ENCODE measurements at places on chromosomes 3 and 15.

DNA sequence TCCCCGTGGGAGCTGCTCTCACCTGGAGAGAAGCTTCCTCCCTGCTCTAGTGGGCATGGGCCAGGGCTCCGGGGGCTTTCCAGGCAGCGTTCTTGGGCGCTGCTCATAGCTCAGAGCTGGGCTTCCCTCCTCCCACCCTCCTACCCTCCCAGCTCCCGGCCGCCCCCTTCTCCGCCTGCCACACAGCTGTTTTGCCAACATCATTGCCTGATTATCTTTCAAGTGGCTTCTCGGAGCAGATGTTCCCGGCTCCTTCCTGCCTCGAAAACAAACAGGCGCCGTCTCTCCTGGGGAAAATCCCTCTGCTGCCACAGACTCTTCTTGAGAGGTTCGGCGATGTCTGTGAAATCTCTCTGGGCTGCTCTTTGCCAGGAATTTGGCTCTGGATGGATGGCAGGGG, 195.6 kb downstream of the RPLP1 start:
- no peak for DNase-seq

DNA sequence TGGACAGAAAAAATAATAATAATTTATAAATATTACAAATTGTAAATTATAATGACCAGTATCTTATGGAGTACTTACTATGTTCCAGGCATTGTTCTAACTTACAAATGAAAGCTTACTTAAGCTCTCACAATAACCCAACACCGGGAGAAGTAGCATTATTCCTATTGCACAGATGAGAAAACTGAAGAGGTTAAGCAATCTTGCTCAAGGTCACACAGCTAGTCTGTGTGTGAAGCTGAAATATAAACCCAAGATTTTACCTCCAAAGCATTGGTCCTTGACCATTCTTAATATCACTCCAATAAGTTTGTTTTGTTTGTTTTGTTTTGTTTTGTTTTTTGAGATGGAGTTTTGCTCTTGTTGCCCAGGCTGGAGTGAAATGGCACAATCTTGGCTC, 43.1 kb downstream of the GBE1 start:
- no peak for DNase-seq

DNA sequence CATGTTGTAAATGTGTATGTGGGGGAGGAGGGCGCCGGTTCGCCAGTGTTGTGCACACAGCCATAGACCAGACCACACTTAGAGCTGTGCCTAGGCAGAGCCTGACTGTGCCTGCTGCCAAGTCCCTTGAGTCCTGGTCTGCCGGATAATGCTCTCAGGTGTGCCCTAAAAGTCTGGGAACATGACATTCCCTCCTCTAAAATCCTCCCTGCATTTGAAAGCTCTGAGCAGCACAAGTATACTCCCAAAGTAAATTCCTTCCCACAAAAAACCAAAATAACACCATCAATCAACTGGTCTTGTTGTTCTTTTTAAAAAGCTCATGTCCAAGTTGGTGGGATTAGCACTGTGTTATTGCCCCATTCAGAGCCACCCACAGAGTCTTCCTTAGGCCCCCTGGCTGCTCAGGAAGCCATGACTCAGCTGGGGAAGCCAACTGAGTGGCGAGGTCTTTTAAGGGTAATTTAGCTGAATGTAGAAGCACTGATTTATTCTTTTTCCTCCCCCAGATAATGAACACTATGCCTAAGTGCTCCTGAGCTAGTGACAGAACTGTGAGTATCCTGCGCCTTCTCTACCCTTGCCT, 147.8 kb upstream of the MCTP2 start:
- no peak for DNase-seq

DNA sequence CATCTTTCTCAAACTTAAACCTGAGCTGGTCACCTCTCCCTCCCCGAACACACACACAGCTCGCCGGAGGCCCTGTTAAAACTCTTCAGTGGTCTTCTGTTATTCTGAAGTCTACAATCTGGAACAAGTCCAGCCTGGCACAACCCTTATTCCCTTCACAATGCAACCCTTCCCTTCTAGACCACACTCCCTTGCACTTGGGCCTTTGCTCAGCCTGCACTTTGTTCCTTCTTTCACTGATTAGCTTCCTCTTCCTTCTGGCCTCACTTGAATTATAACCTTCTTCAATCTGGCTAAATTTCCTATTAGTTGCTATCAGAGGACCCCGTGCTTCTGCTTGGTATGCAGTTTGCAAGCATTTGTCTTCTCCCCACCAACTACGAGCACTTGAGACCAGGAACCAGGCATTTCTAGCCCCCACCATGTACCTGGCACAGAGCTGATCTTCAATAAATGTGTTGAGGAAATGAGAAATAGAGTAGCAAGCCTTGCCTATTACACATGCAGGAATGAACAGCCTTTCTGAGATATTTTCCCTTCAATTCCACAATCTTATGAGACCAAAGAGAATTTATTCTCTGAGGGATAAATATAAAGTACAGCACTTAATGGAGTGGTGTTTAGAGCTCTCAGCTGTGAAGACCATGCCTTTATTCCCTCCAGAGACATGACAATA, 663.1 kb upstream of the ADAMTS9 start:
- DNase-seq: no peak

GRCh38 chr15:41983221-41983620, 10.9 kb upstream of the EHD4 start:
- DNase-seq: no peak

GRCh38 chr3:30181178-30181465, 425.3 kb upstream of the TGFBR2 start:
- no peak for DNase-seq

- no peak for DNase-seq
Measured at GRCh38 chr3:56938530-56938929, 121.9 kb upstream of the SPATA12 start.

DNA sequence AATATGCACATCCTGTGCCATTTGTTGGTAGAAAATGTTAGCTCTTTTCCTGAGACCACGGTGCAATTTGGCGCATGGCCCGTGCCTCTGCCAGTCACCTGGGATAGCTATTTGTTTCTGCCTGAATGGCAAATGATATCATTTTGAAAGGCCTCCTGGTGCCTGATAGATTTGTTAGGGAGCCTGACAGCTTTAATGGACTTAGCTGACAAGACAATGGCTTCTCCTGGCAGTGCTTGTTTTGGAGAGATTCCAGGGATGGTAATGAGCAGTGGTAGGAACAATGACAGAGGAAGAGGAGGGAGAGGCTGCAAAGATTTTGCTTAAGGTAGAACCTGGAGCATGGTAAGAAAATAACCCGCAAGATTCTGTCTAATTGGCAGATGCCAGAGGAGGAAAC, 268.5 kb downstream of the CLSTN2 start:
- DNase-seq: no peak

- no peak for DNase-seq
Measured at GRCh38 chr15:80396096-80396495, 8.1 kb upstream of the ARNT2 start.

- DNase-seq: no peak
Measured at GRCh38 chr3:43852066-43852465, 161.3 kb downstream of the ABHD5 start.

DNA sequence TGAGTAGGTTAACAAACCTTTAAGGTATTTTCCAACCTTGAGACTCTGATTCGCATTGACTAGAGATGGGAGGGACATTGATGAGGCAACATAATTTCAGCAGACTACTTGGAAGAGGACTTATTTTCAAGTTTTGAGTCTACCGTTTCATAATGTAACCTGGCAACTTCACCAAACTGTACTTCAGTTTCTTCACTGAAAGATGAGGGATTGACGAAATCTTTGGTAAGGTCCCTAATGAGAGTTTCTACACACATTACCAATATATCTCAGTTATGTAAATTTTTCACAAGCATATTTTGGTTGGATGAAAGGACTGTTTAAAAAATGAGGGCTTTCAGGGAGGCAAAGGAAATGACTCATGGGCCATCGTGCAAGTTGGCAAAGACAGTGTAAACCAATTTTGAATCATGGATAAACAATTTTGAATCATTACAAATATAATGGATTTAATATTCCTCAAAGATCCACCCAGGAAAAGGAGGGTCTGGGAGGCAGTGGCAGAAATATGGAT, 28.7 kb upstream of the SEMA6D start:
- no peak for DNase-seq

DNA sequence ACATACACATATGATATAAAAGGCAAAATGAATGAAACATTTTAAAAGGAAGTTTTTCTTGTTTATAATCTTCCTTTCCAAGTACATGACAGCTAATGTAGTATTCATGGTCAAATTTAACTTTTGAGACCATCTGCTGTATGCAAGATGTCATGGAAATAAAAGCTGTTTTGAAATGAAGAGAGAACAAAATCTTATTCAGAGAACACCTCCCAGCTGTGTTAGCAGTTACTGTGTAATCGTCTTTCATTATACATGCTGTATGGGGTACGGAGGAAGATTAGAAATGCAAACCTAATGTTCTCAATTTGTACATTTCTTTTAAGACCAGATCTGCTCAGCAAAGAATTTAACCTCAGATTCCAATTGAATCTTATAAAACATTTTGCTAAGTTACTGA, 1182.3 kb downstream of the OTOL1 start:
- no peak for DNase-seq

GRCh38 chr3:60281970-60282369, 969.3 kb downstream of the FHIT start:
- DNase-seq: no peak

DNA sequence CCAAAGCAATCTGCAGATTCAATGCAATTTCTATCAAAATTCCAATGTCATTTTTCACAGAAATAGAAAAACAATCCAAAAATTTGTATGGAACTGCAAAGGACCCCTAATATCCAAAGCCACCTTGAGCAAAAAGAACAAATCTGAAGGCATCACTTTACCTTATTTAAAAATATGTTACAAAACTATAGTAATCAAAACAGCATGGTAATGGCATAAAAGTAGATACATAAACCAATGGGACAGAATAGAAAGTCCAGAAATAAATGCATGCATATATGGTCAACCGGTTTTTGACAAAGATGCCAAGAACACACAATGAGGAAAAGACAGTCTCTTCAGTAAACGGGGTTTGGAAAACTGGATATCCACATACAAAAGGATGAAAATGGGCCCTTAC, 39.4 kb upstream of the PPARG start:
- DNase-seq: no peak

GRCh38 chr3:179701176-179701827, 48.5 kb downstream of the USP13 start:
- no peak for DNase-seq

DNA sequence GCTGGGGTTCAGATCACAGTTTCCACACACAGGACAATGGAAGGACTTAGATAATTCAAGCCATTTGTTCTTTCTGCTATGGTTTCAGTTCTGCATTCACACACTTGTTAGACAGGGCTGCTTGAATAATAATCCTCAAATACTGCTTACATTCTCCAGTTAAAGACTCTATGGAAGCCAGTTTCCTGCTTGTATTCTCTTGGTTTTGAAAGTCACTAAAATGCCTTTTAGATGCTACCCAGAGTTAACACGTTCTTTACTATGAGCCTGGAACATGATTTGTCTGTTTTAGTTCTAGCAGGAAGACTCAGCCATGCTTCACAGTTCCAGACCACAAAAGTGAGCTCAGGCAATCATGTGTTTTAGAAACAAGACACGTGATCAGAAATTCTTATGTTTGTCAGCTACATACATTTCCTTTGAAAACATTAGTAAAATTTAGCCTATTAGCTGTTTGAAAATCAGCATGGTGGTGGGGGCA, 152.4 kb downstream of the LEKR1 start:
- DNase-seq: no peak

- DNase-seq: no peak
Measured at GRCh38 chr3:45078910-45079522, 52.9 kb downstream of the CLEC3B start.

DNA sequence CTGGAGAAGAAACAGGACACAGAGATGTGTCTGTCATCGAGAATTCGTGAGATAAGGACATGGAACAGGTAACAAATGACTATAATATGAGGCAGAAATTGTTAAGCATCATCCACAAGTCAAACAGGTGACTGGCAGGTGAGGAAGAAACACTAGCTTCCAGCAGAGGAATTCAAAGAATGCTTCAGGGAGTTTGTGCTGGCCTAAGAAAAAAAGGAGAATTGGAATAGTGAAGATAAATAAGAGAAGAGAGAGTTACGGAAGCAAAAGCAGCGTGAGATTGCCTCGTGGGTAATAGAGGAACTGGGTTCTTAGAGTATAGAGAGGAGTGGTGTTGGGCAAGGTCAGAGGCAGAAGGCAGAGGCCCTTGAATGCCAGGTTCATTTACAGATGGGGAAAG, 22.9 kb upstream of the FGF12 start:
- no peak for DNase-seq

DNA sequence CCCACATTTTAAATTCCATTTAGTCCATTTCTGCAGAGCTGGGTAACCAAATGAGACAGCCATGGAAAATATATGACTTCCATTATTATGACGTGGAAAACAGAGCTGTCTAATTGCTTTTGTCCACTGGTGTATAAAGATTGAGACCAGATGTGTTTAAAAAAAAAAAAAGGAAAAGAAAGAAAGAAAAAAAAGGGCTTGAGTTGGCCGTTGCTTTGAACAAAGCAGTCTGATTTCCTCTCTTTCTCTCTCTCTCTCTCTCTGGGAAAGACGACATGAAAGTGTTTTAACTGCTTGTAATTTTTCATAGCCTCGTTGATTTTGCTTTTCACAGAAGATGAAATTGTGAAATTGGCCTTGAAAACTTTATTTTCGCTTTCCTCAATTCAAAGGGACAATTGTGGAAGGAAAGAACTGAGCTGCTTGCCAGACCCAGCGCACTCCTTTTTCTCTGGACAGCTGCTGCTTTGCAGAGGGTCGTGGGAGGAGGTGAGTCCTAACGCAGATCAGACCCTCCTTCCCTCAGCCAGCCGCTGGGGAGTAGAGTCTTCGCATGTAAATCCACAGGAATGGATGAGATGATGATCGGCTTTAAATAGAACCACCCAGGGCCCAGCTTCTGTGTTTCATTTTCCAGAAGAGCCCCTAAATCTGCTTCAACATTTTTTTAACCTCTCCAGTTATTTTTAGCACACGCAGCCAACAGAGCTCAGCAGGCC, 42.8 kb upstream of the UBE2E1 start:
- DNase-seq: no peak

- no peak for DNase-seq
Measured at GRCh38 chr15:71893691-71894090, 83.3 kb downstream of the NR2E3 start.

DNA sequence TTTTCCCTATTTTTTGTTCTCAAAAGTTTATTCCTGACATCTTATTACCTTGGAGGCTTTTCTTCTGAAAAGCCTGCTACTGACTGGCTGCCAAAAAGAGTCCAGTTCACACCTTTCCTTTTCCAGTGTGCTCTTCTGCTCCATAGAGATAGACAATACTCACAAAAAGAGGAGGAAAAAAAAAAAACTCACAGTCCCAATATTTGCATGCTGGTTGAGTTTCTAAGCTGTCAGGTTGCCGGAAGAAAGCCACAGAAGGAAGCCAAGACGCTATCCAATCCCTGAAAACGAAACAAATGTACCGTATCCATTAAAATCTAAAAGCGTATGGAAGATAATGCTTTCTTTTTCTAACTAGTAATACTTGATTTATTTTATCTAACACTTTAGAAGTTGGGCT, 299.5 kb downstream of the CADM2 start:
- no peak for DNase-seq
